Activated CD4-positive, alpha-beta T cell treated with anti-CD3 and anti-CD28 coated beads, Interleukin-2, amount 10 ng/mL, durations not matched to agents 24 days and 14 days (primary cell): ENCODE measurements at places on chromosomes 12 and 14.
A peak's percentile ranks its signal among the peaks of the same experiment; 100 is the strongest.

DNA sequence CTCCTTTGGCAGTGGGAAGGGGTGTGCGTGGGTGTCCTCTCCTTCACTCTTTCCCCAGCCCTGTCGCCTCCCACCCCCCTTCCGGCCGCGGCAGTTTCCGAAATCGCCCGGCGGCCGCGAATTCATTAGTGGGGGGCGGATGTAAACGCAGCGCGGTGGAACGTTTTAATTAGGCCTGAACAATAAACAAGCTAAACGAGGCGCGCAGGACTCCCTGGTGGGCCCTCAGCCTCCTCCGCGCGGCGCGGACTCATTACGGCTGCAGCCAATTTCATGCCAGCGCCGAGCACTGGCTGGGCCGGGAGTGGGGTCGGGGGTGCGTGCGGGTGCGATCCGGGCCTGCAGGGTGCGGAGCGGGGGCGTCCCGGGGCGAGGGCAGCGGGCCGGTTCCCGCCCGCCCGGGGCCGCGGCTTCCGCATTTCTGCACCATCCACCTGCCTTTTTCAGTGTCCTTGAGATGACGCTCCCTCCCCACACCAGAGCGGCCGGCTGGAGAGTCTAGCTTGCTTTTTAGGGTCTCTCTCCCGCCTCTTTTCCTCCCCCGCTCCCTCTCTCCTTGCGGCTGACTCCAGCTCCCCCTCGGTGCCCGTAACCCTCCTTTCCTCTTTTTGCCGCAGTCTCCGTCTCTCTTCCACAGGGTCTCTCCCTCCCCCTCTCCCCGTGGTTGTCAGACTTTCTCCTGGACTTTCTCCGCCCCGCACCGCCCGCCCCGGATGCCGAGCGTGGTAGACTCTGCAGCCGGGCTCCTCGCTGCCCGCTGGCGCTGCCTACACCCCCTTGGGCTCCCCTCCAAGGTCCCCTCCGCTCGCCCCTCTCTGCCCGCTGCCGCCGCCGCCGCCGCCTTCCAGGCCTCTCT, at the start of gene CISTR:
Gene CISTR, minus strand, starts transcription at position 644 of the 856 bp plus-strand sequence.
- DNase-seq, result peak; percentile 74

GRCh38 chr14:36553656-36554260, 28.7 kb downstream of the NKX2-8 start:
- DNase-seq, result peak; percentile 56

GRCh38 chr12:48329199-48329939, 21.4 kb downstream of the ZNF641 start:
- no peak for DNase-seq

GRCh38 chr14:84361476-84361875, 1168.5 kb upstream of the FLRT2 start:
- DNase-seq, result no peak

DNA sequence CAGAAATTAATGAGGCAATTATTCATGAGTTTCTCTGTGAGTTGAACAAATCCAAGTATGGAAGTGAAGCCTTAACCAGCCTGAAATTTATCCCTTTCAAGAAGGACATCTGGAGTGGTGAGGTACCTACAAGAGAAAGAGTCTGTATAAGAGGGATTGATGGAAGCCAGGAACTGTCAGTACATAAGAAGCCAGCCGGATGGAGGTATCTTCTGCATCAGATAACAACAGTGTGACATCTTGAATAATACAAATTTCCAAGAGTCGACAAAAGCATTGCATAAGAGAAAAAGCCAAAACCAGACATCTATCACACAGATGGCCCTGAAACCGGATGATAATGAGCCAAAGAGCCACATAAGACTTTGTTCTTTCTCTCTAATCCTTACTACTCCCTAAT, 781.2 kb downstream of the FLRT2 start:
- no peak for DNase-seq
